ENCODE measurements at places on chromosomes 16 and 17.

GRCh38 chr17:78361225-78361701, 1.4 kb upstream of the SOCS3 start:
- no peak for DNase-seq

DNA sequence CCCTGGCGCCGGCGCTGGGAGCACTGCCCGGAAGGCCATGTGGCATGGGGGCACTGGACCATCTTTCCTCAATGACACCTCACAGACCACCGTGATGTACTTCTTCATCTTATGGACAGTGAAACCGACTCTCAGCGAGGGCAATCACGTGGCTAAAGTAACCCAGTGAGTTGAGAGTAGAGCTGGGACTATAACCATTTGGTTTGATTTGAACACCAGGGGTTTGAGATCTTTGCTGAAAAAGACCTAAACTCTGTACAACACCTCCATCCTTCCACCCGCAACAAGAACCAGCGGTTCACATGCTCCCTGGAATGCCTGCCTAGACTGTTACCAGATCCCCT, 3.3 kb downstream of the ITGA2B start:
- no peak for DNase-seq

DNA sequence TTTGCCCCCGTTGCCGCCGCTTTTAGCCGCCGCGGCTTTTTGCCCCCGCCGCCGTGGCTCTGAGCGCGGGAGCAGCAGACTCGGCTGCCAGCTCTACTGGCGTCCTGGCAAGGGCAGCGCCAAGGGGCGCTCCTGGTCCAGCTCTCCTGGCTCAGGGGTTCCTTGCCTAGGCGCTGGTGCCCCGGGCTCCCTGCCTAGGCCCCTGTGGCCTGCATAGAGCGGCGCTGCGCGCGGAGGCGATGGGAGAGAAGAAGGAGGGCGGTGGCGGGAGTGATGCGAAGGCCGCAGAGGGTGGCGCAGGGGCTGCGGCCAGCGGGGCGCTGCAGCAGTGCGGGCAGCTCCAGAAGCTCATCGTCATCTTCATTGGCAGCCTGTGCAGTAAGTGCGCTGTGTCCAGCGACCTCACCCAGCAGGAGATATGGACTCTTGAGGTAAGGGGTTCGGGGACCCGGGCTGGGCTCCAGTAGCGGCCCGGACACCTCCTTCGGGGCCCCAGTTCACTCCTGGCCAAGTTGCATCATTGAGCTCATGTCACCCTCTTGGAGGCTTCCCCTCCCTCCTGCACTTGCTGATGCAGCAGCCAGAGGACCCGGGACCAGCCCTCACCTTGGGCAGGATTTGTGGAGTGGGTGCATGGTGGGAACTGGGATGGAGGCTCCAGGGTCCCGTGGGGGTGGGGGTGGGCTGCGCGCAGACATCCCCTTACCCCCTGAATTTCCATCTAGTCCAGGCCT, 1344.4 kb downstream of the TP53TG3F start:
- DNase-seq: no peak

DNA sequence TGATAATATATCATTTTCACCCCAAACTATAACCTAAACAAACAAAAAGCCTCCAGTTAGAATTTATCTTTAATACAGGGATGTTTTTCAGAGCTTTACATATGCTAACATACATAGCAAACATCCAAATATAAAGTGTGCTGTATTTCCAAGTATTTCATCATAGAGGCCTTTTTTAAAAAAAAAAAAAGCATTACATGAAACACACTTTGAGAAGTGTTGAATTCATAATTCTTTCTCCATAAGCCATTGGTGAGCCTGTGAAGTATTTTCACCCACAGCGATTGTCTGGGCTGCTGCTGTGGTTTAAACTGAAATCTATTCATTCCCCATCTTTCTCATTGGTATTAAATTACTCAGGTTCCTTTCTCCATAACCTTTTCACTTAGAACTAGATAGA, 503.4 kb upstream of the CDH8 start:
- no peak for DNase-seq

GRCh38 chr17:7912927-7913524, 3.1 kb downstream of the RNF227 start:
- DNase-seq: peak; percentile 83

GRCh38 chr16:84547546-84548061, 43.1 kb upstream of the MEAK7 start:
- no peak for DNase-seq

GRCh38 chr17:34622862-34623623, 43.7 kb downstream of the TMEM132E start:
- DNase-seq: no peak

Data from fibroblast of villous mesenchyme (primary cell).